ENCODE measurements at places on chromosomes 6 and 20.

GRCh38 chr20:37726971-37727956 is 33.4 kb downstream of the CTNNBL1 start:
- DNase-seq: no peak

DNA sequence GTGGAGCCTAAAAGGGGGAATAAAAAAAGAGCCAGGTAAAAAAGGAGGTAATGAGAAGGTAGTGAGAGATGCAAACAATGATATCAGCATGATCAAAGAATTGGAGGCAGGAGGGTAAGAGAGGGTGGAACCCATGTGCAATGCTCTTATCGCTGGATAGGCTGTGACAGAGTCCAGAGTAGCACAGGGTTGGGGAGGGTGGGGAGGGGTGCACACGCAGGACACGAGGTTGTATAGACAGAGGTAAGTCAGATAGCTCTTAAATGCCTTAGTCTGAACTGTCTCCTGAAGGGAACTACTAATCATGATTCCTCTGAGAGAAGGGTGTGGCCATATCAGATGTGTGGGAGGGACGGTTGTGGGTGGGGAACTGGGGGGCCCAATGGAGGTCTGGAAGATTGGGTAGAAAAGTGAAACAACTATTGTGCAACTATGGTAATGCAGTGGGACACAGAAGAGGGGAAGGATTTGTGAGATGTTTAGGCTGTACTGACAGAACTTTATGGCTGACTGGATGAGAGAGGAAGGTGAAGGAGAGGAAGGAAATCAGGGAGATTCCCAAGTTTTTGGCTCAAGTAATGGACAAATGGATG is 354.8 kb downstream of the BTBD9 start:
- no peak for DNase-seq

- DNase-seq: no peak
Observed at GRCh38 chr20:49990271-49990720, 7.5 kb downstream of the SNAI1 start.

GRCh38 chr20:1894951-1895673 is at the start of gene SIRPA:
Gene SIRPA (plus strand): TSS chr20:1895407. CDS start chr20:1895448, 41 bp downstream.
- DNase-seq: no peak

DNA sequence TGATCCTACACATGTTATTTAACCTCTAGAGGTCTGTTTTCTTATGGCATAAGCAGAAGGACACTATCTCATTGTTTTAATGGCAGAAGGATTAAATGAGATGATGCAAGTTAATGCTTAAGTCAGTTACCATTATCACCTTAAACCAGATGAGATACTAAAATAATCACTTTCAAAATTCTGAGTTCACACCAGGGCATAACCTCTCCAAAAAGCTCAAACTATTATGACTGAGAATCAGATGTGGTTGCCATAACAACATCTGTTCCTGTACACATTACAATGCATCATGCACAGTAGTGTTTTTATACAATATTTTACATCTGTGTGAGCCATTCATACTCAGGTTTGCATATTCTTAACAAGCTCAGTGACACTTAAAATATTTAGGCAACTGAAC is 10.2 kb downstream of the ADNP start:
- no peak for DNase-seq

Data from suprapubic skin (tissue), 4 donors.